Cardiac septum (tissue), 1 donor: ENCODE measurements at places on chromosomes 1 and 21.

GRCh38 chr1:37391211-37392011, 83.0 kb upstream of the ZC3H12A start:
- no peak for DNase-seq

DNA sequence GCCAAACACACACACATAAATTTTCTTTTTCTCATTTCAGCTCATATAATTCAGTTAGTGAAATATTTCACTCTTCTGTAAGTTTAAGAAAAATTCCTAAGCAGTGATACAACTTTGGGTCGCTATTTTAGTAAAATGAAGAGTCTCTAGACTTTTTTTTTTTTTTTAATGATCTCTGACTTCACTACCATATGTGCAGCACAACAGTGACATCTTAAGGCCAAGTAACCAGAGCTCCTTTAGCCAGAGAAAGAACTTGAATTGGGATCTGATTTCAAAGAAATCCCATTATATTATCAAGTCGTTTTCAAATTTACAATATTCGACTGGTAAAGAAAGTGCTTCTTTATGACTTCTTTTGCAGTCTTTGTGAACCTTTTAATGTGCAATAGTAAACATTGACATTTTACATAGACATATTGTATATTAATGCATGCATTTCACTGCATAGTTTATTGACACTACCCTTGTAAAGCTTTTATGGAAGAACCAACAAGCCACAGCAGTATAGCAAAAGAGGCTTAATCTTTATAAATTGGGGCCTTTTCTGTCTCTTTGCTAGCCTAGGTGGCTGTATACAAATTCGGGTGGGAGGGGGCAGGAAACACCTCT, 62.2 kb downstream of the LRRC40 start:
- no peak for DNase-seq

- no peak for DNase-seq
Measured at GRCh38 chr21:39084979-39085729, 98.1 kb downstream of the PSMG1 start.

DNA sequence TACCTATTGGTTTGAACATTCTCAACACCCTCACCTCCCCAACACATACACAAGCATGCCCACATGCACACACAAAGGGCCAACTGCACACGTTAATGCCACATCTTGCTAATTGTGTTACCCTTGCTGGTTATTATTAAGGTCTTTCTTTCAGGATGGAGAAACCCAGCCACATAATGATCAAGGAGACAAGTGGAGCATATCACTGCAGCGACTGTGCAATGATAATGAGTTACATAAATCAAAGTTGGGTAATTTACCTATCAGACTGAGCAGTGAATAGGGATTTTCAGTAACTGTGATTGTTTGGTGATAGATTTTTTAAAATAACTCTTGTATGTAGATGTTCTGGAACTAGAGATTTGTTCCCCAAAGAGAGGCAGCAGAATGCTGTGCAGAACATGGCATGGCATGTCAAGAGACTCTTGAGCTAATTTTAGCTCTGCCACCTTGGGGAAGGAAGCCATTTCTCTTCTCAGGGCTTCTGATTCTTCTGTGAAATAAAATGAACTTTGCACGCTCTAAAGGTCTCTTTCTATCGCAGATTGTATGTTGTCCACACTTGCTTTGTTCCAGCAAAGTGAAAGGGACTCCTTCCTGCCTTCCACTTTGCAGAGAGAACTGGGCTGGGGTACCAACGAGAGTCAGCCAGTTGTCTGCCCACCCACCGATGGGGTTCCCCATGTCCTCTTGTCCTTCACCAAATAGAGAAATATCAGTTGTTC, 126.0 kb upstream of the CAMK1G start:
- no peak for DNase-seq

GRCh38 chr1:52288286-52288685, 77.7 kb downstream of the CC2D1B start:
- no peak for DNase-seq

DNA sequence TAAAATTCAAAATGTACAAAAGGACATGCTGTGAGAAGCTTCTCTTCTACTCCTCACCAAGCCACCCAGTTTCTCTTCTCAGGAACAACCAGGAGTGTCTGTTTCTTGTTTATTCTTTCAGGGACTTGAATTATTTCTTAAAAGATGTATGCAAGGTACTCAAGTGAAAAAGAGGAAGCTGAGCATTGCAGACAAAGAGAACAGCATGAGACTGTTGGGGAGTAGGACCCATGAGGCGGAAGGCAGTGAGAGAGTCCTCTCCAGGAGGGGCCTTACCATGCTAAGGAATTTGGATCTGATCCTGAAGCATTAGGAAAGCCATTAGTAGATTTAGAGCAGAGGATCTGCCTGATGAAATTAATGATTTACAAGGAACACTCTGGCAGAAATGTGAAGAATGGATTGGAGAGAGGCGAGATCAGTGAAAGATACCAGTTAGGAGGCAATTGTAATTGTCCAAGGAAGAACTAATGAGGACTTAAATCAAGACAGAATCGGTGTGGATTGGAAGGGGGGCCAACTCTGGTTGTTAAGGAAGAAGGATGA, 14.7 kb upstream of the SSX2IP start:
- no peak for DNase-seq

- no peak for DNase-seq
Measured at GRCh38 chr1:73811798-73812197, 386.2 kb downstream of the LRRIQ3 start.

DNA sequence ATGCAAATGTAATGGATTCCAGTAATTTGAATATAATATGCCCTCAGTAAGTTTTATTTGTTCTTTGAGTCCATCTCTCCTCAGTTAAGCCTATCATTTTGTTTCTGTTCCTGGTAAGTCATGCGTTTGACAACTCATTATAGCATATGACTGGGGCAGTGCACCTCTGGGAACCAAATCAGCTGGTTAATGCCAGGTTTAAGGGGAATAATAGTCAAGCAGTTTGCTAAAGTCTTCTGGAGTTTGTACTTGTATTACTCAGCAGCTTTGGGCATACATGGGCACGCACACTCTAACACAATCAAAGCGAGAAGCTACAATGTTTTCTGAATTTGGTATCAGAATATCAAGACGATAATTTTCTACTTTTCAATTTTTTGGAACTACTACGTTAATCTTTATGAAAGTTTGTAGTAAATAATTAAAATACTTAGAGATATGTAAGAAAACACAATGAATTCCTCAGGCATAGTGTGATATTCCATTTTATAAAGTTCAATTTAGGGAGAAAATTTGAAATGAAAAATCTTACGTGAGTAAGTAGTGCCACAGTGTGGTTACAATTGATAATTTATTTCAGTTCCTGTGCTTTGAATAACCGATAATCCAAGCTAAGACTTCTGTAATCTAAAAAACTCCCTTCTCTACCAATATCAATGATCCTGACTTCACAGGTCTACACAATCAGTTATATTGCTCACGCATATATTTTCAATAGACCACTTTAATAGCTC, 43.8 kb upstream of the KCTD3 start:
- DNase-seq = no peak

DNA sequence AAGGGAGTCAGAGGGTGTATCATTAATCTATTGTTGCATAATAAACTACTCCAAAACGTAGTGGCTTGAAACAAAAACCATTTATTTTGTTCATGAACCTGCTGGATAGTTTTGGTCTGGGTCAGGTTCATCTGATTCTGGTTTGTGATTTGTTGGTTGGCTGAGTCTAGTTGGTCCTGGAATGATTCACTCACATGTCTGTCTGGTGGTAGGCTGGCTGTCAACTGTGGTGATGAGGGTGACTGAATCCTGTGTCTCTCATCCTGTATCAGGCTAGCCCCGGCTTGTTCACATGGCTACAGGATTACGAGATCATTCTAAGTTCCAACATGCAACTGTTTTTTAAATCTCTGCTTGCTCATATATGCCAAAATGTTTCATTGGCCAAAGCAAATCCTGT, 22.5 kb upstream of the SIKE1 start:
- no peak for DNase-seq

DNA sequence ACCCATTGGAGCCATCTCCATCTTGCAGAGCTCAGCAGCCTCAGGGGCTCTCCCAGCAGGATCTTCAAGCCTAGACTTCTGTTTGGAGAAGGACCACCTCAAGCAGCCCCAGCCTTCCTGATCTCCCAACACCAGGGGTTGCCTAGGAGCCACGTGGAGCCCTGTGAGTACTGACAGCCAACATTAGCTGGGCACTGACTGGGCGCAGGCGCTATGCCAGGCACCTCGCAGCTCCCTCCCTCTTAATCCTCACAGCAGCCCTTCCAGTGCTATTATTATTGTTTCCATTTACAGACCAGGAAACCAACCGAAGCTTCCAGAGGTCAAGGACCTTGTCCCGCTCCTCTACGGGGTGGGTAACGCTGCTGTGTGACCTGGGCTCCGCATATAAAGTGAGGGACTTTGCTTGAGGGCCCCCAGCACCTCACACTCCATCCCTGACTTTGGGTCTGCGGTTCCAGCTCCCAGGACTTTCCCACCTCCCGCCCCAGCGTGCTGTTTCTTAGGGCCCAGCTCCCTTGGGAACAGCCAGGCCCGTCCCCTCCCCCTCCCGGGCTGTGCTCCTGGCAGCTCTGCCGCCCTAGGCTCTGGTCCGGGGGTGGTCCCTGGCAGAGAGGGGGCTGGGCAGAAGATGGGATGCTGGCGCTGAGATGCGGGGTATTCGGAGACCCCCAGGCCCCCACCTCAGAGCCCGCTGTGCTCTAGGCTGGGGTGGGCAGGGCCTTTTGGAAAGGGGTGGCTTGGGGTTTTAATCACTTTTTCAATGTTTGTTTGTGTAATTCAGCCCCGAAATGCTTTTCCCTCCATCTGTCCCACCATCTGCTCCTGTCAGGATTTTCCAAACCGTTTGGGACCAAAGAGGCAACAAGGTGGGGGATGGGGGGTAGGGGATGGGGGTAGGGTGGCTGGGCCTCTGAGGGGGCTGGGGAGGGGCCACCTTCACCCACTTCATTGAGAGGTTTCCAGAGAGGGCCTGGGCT, 4.1 kb upstream of the HPCA start:
- DNase-seq = no peak

GRCh38 chr1:17441265-17441992, 2.0 kb upstream of the RCC2 start:
- DNase-seq = no peak

- DNase-seq = no peak
Measured at GRCh38 chr1:84257617-84258016, 43.9 kb upstream of the SAMD13 start.

GRCh38 chr1:232557502-232558191, 72.3 kb downstream of the SIPA1L2 start:
- no peak for DNase-seq

DNA sequence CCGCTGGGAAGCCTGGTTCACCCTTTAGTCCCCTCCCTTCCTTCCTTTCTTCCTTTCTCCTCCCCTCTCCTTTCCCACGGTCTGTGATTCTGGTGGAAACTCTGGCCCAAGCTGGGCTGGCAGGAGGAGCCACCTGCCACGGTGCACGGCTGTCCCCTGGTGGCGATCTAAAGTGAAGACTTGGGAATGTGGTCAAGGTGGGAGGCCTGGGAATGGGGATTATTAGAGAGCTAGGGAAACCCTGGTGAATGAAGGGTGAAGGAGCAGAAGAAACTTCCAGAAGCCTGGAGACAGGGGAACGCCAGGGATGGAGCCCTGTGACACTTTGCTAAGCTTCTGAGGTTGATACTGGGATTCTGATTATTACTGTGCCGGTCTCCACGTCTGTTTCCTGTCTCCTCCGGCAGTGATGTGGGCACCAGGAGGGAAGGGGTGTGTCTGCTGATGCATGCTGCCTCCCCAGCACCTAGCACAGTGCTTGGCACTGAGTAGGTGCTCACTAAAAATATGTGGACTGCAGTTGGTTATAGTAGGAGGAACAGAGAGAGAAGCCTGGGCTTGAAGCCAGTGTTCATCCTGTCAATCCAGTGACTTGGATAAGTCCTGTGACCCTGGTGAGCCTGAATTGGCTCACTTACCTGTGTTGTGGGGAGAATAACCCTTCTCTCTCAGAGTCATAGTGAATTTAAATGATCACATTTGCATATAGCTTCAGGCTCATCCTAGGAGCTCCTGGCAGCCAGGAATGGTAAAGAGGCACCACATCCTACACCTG, 71.2 kb upstream of the NBPF3 start:
- DNase-seq = peak; percentile 86

- no peak for DNase-seq
Measured at GRCh38 chr1:93140106-93140505, 40.1 kb downstream of the TMED5 start.

GRCh38 chr1:25743164-25744139, 56.5 kb upstream of the SELENON start:
- DNase-seq = peak; percentile 92

DNA sequence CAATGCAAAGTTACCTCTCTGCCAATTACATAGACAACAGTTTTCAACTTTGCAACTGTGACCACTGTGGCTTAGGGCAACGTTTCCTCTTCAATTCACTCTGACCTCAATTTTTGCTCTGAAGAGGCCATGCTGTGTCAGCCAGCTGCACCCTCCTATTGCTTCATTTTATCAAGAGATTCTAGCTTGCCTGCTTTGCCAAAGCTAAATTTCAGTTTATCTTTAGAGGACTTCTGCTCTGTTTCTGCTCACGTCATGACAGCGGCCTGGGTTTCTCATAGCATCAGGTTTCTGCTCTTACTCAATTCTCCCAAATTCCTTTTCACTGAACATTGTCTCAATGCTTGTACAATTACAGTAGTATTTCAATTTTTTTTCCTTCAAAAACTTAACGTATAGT, 154.6 kb downstream of the PLA2G4A start:
- DNase-seq = no peak

DNA sequence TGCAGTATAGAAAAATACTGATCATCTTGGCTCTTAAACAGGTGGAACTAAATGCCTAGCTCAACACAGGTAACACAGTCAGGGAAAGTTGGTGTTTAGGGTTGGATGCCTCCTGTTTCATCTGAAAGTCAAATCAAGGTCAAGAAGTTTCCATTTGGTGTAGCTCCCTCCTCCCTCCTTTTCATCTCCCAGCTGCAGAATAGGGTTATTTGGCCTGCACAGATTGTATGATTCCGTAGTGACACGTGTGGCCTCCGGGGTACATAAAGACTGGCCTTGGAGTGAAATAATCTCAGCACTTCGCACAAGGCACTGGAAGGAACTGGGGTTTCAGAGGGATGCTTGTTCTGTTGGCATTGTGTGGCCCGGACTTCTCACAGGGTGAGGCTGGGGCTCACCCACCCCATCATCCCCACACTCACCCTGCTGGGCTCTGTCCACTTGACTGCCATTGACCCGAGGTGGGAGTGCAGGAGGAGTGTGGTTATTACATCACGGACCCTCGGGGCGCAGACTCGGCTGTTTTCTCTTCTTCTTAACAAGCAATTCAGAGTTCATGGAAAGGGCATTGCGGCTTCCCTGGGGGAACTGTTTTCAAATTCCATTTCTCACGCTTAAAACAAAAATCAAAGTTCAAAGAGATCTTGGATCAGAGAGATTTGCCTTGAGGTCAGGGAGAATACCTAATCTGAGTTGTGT, 18.4 kb downstream of the IGSF5 start:
- DNase-seq = no peak

- no peak for DNase-seq
Measured at GRCh38 chr1:184889166-184889565, 85.1 kb downstream of the NIBAN1 start.
